ENCODE measurements at places on chromosomes 12 and 14.

DNA sequence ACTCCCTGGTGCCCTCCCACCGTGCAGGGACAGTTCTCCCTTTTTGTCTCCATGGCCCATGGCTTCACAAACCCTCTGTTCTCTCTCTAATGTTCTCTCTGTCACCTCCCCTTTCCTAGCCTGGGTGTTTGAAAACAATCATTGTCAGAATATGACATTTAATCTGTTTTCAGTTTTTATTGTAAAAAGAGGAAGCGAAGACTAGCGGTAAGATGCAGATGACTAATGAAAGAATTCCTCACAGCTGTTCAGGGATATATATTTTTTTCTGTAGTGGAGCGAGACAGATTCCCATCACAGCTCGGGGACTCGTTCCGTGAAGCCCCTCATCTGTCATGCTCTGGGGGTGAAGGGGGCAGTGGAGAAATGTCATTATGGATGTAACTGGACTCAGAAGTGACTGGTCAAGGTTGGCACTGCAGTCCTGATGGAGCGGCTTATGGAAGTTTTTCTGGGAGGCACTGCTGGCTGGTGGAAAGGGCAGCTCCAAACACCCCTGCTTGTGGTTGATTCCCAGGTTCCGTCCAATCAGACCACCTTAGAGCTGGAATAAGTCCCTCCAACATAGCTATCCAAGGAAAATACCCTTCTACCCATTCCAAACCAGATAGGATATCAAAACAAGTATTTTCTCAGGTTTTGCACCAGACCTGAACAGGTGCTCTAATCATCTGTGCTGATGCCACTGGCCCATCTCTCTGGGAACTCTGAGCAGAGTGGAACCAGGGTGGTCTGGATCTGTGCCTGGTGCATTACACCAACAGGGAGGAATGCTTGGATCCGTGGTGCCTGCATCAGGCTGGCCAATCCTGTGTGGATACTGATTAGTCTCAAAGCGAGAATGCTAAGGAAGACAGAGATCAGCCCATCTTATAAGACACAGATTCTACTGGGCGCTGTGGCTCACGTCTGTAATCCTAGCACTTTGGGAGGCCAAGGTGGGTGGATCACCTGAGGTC, 84.7 kb downstream of the GPATCH2L start:
- no peak for DNase-seq

DNA sequence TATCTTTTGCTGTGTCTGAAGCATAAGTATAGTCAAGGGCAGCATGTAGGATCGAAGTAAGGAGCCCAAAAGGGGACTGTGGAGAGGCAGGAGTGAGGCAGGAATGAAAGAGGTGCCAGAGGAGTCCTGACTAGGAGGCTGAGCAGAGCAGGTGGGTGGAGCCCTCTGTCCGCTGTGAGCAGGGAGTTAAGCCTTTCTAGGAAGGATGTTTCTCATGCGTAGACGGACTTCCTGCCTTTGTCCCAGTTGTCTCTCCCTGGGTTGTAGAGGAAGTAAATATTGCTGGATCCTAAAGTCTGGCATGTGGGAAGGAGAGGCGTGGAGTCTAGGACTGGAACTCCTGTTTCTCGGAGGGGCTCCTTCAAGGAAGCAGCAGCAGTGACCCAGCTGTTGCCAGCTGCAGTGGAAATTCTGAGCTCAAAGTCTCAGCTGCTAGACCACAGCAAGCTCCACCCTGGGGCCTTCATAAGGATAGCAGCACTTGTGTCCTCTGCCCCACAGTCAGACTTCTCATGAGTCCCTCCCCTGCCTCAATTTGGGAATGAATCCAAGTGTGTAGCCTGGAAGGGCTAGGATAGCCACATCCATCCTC, 44.0 kb downstream of the RBMS2 start:
- no peak for DNase-seq

DNA sequence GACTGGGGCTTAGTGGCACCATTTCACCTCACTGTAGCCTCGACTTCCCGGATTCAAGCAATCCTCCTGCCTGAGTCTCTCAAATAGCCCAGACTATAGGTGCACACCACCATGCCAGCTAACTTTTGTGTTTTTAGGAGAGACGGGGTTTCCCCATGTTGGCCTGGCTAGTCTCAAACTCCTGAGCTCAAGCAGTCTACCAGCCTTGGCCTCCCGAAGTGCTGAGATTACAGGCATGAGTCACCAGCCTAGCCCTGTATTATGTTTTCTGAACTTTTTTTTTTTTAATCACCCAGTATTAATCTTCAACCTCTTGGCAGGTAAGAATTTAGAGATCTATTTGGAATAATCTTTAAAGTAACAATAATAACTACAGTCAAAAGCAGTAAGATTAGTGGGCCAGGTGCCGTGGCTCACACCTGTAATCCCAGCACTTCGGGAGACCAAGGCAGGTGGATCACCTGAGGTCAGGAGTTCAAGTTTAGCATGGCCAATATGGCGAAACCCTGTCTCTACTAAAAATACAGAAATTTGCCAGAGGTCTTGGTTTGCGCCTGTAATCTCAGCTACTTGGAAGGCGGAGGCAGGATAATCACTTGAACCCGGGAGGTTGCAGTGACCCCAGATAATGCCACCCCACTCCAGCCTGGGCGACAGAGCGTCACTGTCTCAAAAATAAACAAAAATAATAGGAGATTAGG, 8.6 kb downstream of the NANOG start:
- DNase-seq = no peak

DNA sequence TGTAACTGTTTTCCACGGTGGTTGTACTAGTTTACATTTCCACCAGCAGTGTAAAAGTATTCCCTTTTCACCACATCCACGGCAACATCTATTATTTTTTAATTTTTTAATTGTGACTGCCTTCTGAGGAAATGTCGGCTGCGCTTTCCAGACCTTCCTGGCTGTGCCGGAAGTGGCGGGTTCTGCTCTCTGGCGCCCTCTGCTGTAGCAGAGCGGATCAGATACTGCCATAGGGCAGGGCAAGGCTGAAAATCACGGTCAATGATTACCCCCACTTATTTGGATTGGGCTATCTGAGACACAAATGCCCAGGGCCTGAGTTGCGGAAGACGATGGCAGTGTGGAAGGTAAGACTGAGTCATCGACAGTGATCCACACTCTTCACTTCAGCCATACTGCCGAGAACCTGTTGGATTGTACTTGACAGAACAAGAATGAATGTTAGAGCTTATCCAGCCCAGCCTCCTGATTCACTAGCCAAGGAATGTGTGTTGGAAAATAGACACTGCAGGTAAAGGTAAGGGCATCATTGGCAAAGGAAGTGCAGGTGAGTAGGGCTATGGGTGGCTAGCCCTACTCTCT, 124.2 kb downstream of the NTF3 start:
- no peak for DNase-seq

GRCh38 chr12:24081606-24082005, 132.1 kb upstream of the SOX5 start:
- no peak for DNase-seq

- DNase-seq = no peak
Measured at GRCh38 chr14:104689881-104690711, 678 bp downstream of the INF2 start.

DNA sequence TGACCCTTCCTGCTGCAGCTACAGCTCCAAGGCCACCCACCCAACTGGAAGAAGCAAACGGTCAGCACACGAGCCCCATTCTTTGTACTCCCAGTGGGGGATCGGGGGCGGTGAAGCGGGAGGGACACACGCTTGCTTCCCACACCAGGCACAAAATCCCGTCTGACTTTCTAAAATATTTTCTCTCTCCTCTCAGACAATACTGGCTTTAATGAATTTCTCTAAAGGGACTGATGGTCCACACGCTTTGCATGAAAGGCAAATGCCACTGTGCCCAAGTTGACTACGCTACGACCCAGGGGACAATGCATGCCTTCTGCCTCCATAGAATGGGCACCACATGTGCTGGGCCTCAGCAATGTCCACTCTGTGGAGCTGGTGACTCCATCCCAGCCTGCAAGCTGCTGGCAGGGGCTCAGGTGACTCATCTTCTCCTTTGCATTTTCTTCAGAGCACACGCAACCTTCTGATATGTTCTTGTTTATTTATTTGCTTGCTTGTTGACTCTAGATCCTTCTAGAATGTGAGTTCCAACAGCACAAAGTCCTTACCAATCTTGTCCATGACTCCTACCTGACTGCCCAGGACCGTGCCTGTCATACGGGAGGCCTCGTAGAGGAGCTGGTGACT, 15.6 kb downstream of the SYNE3 start:
- no peak for DNase-seq

- no peak for DNase-seq
Measured at GRCh38 chr14:56212521-56212920, 94.3 kb downstream of the PELI2 start.

GRCh38 chr14:91348845-91349465, 68.7 kb downstream of the CCDC88C start:
- no peak for DNase-seq

- peak; percentile 88 for DNase-seq
Measured at GRCh38 chr12:98503342-98503591, 12.1 kb upstream of the TMPO start.

DNA sequence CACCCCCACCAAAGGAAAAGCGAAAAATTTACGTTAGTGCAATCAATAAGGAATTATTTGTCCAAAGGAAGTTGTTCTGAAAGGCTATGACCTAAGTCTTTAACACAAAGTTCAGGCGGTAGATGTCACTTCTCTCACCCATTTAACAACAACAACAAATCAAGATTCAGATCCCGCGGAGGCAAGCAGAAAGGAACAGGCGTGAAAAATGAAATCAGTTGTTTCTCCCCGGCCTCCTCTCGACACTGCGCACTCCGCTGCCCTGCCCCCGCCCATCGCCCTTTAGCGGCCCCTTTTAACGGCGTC, 1.4 kb downstream of the DENND5B start:
- DNase-seq = peak; percentile 73

- DNase-seq = no peak
Measured at GRCh38 chr14:36520601-36521525, 831 bp upstream of the NKX2-1 start.

DNA sequence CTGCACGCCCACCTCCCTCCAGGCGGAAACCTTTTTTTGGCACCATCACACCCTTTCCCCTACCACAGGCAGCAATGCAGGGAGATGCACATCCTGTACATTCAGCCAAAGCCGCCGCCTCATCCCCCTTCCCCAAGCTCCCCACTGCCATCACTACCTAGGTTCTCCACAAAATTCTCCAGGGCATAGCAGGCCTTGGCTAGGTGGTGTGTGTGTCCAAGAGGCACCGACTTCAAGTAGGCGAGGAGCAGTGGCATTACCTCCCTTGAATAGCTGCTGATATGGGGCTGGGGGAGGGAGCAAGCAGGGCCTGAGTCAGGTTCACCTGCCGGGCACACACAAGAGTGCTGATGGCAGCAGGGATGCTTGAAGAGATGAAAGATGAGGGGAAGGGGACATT, 3.6 kb downstream of the IPO4 start:
- DNase-seq = no peak

GRCh38 chr12:92566448-92567019, 136.3 kb upstream of the PLEKHG7 start:
- DNase-seq = no peak

GRCh38 chr14:83992857-83993256, 1537.1 kb upstream of the FLRT2 start:
- DNase-seq = no peak

- no peak for DNase-seq
Measured at GRCh38 chr12:68319988-68320623, 12.1 kb downstream of the MDM1 start.

DNA sequence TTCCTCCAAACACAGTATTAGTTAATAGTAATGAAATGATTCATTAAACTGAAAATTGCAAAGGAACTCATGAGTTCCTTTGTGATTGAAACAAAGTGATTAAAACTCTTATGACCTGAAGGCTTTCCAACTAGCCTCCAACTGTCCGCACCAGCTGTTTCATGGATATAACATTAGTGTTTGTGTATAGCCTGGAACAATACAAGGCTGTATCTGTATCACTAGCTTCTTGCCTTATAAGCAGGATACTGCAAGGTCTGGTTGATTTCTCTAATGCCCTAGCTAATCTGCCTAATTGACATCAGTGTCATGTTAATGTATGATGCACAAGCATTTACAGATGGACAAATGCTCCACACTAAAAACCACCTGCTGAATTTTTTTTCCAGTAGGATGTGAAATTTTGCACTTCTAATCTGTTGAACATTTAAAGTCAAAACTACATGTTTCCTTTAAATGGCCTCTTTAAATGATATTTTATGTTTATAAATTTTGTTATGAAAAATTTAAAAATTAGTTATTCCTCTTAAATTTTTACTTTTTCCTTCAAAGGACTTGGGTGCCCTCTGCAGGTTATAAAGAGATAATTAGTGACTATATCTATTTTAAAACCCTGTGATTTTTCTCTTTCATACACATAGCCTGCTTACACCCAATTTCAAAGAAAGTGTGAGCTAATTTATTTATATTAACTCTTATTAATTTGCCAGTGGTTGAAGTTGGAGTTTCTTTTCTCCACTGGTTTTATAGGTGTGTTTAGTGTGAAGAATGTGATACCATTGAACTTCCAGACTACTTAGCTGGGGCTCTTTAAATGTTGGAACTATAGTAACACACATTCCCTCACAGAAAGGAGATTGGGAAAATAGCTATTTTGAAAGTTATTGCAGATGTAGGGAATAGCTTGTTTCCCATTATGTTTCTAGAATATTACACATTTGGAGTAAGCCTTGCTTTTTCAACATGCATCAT, 25.4 kb downstream of the AP5M1 start:
- no peak for DNase-seq

DNA sequence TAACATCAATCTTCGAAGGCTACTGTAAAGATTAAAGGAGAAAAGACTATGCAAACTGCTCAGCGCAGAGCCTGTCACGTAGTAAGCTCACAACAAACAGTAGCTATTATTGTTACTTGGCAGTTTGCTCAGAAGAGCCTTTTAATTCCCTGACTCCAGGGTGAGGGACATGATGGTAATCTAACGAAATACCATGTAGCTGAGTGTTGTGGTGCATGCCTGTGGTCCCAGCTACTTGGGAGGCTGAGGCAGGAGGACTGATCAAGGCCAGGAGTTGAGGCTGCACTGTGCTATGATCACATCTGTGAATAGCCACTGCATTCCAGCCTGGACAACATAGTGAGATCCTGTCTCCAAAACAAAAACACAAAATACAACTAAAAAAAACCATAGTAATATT, 22.8 kb downstream of the HEBP1 start:
- no peak for DNase-seq

DNA sequence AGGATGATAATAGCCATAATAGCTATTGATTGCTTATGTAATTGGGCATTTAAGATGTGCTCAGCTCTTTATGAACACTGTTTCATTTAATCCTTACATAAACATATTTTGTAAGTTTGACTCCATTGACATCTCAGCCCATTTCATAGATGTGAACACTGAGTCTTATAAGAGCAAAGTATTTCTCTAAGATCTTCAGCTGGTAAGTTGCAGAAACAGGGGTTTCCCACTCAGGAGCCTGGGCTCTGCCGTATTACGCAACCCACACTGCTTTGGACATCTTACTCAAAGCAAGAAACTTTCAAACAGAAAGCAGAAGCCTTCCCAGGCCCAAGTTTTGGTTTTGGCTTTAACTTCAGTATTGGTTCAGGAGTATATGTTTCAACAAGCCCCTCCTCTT, 705.1 kb downstream of the MED13L start:
- DNase-seq = no peak

GRCh38 chr12:119864591-119864990, 12.5 kb downstream of the CIT start:
- no peak for DNase-seq

Data from CD4-positive, alpha-beta T cell treated with Interleukin-15 for 1 hour (primary cell).